CD4-positive, alpha-beta T cell treated with Interleukin-2 at 100 ng/mL for 4 hours (primary cell): ENCODE measurements at places on chromosomes 3 and 15.

DNA sequence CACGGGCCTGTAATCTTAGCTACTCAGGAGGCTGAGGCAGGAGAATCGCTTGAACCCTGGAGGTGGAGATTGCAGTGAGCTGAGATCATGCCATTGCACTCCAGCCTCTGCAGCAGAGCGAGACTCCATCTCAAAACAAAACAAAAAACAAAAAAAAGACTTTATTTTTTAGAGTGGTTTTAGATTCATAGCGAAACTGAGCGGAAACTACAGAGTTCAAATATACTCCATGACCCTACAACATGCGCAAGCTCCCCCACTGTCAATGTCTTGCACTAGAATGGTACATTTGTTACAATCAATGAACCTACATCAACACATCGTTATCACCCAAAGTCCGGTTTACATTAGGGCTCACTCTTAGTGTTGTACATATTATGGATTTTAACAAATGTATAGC is 2.2 kb upstream of the CRTAP start:
- DNase-seq: no peak

GRCh38 chr3:42402394-42403096 is 7.9 kb downstream of the LYZL4 start:
- DNase-seq: no peak

GRCh38 chr15:47288794-47289193 is 428.5 kb upstream of the SEMA6D start:
- no peak for DNase-seq

DNA sequence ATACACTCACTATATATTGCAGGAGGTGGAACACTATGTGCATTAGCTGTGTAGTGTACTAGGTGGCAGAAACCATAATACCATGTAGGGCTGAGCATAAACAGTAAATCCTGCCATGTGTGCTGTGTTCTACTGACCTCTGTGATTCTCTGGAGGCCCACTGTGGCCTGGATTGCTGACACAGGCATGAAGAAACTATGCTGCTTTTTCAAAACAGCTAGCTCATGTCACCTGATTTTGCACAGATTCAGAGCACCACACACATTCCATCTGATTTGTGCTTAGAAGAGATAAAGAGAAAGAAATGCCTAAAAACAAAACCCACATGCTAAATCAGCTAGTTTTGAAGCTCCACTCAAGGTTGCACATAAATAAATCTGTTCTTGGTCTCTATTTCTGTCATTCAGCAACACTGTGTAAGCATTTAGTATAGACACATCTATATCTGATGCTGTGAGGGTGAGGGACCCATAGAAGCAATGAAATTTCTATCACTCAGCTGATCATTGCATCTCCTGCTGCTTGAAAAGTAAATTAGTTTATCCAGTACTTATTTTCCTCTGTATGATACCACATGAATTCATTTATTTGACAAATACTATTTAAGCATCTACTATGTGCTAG is 1007.7 kb upstream of the SEMA6D start:
- no peak for DNase-seq

DNA sequence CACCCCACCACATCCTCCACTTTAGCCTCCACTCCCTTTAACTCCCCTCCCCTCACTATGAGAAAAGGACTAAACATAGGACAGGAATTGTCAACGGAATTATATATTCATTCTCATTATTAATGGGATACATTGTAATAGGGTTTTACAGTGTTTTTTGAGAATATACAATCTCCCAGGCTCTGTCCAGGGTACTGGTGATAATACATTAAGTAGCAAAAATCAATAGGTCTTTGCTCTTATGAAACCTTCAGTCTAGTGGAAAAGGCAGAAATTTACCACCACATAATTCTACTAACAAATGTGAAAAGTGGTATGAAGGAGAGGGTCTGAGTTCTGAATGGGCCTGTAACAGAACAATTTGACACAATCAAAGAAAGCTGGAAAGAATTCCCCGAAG is 28.2 kb upstream of the IGSF11 start:
- DNase-seq: no peak

DNA sequence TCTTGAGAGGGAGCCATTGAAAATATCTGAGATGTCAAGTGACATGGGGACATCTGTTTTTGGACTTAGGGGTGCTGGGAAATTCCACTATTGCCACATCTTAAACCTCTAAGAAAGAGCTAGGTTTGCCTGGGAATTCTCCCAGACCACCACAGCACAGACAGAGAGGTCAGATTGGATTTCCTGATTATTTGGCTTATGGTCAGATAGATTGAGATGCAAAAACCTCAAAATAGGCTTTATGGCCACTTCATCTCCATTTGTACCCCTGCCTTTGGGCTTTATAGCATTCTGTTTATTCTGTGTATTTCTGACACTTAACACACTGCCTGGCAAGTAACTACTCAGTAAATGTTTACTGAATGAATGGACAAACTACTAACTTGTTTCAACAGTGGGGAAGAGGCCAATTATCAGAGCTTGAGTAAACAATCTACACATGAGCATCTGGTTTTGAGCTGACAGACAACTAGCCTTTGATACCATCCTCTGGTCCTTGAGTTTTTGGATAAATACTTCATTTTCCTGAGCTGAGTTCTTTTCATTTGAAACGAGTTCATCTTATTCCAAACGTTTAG is 81.8 kb downstream of the TP63 start:
- DNase-seq: no peak

DNA sequence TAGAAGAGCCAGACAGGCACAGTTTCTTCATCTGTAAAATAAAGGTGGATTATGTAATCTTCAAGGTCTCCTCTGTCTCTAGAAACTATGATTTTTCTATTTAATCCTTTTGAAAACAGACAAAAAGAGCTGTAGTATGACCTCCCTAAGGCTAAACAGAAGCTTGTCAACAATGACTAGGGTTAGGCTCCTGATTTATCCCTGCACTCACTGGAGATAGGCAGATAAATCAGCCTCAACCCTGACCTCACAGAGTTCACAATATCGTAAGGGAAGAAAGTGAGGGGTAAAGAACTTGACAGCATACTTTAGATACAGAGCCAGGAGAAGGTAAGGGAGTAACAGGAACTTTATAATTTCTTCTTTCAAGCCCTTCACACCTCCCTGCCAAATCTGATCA is 124.8 kb downstream of the TMCC1 start:
- no peak for DNase-seq

- DNase-seq: no peak
Observed at GRCh38 chr3:142884531-142884930, 4.4 kb downstream of the PCOLCE2 start.

DNA sequence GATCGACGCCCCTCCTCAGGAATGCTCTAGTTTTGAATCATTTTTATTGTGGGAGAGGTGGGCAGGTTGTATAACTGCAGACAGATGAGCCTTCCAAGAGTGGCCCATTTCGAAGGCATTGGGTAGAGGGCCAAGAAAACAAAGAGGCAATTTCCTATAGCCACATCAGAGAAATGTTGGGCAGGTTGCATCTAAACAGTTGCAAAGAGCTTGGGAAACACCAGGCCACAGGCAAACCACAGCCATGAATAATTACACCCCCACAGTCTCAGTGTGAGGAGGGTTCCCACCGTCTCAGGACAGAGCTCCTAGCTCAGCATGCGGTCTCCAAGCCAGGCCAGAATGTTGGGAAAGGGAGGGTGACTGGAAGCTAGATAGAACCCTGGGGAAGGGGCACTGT is 257.3 kb downstream of the ABHD5 start:
- DNase-seq: no peak

- DNase-seq: no peak
Observed at GRCh38 chr3:62295571-62295970, 77.8 kb downstream of the FEZF2 start.

GRCh38 chr3:109336291-109336861 is 970 bp downstream of the DPPA4 start:
- DNase-seq: no peak

DNA sequence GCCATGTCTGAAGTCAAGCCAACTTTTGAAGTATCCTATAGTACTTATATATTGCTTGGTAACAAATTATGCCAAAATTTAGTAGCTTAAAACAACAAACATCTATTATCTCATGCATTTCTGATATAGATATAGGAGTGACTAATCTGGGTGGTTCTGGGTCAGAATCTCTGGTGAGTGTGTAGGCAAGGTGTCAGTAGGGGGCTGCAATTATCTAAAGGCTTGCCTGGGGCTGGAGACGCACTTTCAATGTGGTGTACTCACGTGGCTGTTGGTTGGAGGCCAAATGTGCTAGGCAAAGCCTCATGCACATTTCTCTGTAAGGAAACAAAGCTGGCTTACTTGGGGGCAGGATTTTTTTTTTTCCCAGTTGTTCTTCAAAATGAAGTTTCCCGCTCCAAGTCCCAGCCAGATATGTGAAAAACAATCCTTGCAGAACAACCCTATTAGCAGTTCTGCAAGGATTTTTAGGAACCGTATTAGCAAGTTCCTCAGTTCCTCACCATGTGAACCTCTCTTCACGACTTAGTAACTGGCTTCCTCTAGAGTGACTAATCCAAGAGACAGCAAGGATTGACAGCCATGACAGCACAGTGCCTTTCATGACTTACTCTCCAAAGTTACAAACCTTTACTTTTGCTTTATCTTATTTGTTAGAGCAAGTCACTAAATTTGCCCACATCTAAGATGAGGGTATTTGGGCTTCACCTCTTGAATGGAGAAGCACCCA is 25.8 kb downstream of the GREM1 start:
- DNase-seq: no peak

GRCh38 chr15:89443581-89443980 is 52.8 kb downstream of the RHCG start:
- DNase-seq: no peak
